Fibroblast of skin of scalp (primary cell): ENCODE measurements at places on chromosomes 1 and 21.

DNA sequence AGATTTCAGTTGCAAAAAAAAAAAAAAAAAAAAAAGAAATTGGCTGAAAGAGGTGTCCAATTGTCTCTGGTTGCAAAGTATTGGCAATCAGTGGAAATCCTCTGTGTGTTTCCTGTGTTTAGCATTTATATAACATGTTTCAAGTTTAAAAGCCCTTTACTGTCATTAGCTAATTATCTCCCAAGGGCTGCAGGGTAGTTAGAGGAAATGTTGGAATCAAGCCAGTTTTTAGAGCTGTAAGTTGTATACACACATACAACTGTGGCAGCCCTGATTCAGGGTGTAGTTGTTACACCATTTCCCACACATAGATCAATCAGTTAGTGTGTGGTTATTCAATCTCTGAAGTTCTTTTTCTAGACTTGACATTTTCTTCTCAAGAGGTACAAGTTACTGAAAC, 8.9 kb upstream of the ZNF326 start:
- DNase-seq: no peak

GRCh38 chr1:32818804-32819541, 1.5 kb downstream of the S100PBP start:
- DNase-seq: no peak

- no peak for DNase-seq
Observed at GRCh38 chr21:41074396-41075184, 93.4 kb upstream of the BACE2 start.

DNA sequence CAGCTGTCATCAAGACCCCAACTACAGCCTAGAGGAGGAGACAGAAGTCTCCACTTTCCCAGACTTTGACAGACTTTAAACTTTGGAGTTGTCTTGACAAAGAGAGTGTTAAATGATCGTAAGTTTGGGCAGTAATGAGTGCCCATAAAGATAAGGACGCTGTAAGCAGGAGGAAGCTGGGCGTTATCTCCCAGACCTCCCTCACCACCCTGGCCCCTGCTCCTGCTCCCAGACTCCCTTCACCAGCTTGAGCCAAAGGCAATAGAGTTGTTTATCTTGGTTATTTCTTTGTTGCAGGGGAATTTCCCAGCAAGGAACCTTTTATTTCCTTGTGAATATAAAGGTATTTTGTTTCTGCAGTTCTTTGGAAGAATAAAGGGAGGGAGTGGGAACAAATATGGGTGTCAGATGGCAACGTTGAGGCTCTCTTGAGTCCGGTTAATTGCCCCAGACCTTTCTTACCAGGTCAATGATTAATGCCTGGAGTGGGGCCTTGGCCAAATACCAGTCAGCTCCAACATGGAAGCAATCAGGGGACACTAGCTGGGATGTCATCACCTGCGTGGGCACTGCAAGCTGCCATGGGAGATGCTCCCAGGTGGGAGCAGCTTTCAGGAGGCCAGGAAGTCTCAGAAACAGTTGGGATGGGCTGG, 4.4 kb downstream of the PIGR start:
- no peak for DNase-seq

DNA sequence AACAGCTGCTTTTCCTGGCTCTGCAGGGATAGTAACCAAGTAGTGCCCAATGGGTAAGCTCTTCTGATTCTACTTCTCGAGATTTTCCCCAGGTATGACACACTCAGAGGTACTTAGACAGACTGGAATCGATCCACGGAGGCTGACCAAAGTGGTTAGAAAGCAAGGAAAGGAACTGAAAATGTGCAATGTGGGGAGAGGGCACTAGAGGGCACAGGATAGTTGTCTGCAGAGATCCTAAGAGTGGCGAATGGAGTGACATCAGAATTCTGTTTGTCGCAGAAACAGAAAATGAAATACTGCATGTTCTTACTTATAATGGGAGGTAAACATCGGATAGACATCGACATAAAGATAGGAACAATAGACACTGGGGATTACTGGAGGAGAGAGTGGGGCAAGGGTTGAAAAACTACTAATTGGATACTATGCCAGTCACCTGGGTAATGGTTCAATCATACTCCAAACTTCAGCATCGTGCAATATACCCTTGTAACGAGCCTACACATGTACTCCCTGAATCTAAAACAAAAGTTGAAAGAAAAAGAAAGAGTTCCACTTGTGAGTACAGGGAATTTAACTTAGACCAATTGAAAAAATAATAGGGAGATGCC, 23.3 kb downstream of the CYP2J2 start:
- peak; percentile 25 for DNase-seq
